ENCODE measurements at places on chromosomes 16 and 17.

- DNase-seq: no peak
- H3K36me3 ChIP-seq: peaks cover 15% of the 10 kb centered on the region
- peaks cover 41% of the 10 kb centered on the region for H3K4me1 ChIP-seq
- no peak overlapping the region for H3K4me3 ChIP-seq
- H3K27me3 ChIP-seq: no peaks in the 10 kb centered on the region
- H3K27ac ChIP-seq: peak overlapping the region; percentile 69
Measured at GRCh38 chr16:81637336-81638235, 141.5 kb upstream of the PLCG2 start.

GRCh38 chr17:32240750-32241149 is 24.9 kb upstream of the RHBDL3 start:
- no peak overlapping the region for H3K27ac ChIP-seq
- no peak overlapping the region for H3K4me3 ChIP-seq
- no peaks in the 10 kb centered on the region for H3K4me1 ChIP-seq
- no peaks in the 10 kb centered on the region for H3K27me3 ChIP-seq
- no peak for DNase-seq

GRCh38 chr16:75038036-75038858 is 39.4 kb downstream of the ZNRF1 start:
- no peaks in the 10 kb centered on the region for H3K4me1 ChIP-seq
- peak overlapping the region; percentile 25 for H3K27ac ChIP-seq
- DNase-seq: no peak
- no peak overlapping the region for H3K4me3 ChIP-seq
- no peaks in the 10 kb centered on the region for H3K36me3 ChIP-seq

DNA sequence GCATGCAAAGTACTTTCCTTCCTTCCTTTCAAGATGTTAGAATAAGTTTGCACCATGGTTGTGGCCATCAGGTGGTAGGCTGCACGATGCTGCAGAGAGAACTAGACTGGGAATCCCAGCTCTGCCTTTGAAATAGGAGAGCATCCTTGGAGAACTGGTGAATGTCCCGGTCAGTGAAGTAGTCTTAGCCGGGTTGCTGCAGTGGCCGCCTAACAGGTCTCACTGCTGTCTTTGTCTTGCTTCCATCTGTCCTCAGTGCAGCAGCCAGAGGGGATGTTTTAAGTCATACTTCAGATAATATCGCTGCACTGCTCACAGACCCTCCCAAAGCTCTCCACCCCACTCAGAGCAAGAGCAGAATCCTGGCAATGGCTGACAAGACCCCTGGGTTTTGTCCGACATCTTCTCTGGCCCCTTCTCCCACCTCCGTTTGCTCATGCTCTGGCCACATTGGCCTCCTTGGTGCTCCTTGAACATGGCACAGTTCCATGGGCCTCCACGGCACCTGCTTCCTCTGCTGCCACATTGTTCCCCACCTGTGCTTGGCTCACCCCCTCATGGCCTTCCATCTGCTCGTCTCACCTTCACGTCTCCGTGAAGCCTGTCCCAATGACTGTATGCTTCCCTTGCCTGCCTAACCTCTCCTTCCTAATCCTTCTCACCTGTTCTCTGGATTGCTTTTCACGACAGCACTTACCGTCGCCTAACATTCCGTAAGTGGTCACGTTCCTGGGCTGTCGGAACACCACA is 439.8 kb downstream of the UTP18 start:
- peaks cover 31% of the 10 kb centered on the region for H3K27me3 ChIP-seq
- H3K27ac ChIP-seq: no peak overlapping the region
- no peak overlapping the region for H3K4me3 ChIP-seq
- no peak for DNase-seq
- H3K4me1 ChIP-seq: no peaks in the 10 kb centered on the region

DNA sequence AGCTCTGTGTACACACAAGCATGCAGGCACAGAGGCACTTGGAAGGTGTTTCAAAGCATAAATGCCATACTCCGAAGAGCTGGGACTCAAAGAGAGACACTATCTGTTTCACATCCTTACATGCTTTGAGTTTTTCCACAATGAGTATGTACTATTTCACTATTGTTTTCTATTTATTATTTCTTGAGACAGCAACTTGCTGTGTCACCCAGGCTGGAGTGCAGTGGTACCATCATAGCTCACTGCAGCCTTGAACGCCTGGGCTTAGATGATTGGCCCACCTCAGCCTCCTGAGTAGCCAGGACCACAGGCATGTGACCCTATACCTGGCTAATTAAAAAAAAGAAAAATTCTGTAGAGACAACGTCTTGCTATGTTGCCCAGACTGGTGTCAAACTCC is 31.6 kb downstream of the CYB5D2 start:
- peaks cover 41% of the 10 kb centered on the region for H3K4me1 ChIP-seq
- peak overlapping the region; percentile 88 for H3K27ac ChIP-seq
- no peaks in the 10 kb centered on the region for H3K27me3 ChIP-seq
- H3K4me3 ChIP-seq: peak overlapping the region; percentile 73
- H3K36me3 ChIP-seq: peaks cover 63% of the 10 kb centered on the region

GRCh38 chr17:41664587-41665565 is 23.8 kb upstream of the EIF1 start:
- peak overlapping the region; percentile 99 for H3K27ac ChIP-seq
- H3K4me3 ChIP-seq: peak overlapping the region; percentile 95
- H3K4me1 ChIP-seq: peaks cover 17% of the 10 kb centered on the region
- H3K36me3 ChIP-seq: peaks cover 14% of the 10 kb centered on the region
- no peaks in the 10 kb centered on the region for H3K27me3 ChIP-seq
- no peak for DNase-seq

- no peak overlapping the region for H3K4me3 ChIP-seq
- no peak overlapping the region for H3K27ac ChIP-seq
- DNase-seq: no peak
- H3K36me3 ChIP-seq: no peaks in the 10 kb centered on the region
Measured at GRCh38 chr17:66976781-66977201, 12.3 kb downstream of the CACNG4 start.

DNA sequence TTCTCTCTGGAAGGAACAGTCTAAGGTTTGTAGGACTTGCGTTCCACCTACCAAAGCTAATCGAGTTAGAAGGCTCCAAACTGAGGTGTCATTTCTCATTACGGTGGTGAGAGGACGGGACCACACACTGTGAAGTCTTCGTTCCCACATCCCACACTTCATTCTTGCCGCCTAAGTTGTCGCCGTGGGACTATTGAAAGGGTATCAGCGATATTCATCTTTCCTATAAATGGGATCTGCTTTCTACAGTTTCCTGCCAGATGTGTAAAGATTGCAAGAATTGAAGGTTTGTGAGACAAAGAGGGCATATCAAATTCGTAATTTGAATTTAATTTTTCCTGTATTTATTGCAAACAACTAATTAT is 608 bp upstream of the TRIM37 start:
- peak overlapping the region; percentile 94 for H3K4me3 ChIP-seq
- H3K27ac ChIP-seq: no peak overlapping the region
- DNase-seq: no peak
- peaks cover 19% of the 10 kb centered on the region for H3K4me1 ChIP-seq
- peaks cover 28% of the 10 kb centered on the region for H3K36me3 ChIP-seq

GRCh38 chr16:81946206-81946605 is 65.1 kb downstream of the SDR42E1 start:
- no peaks in the 10 kb centered on the region for H3K4me1 ChIP-seq
- H3K36me3 ChIP-seq: peaks cover 29% of the 10 kb centered on the region
- no peak overlapping the region for H3K27ac ChIP-seq
- H3K27me3 ChIP-seq: no peaks in the 10 kb centered on the region
- DNase-seq: no peak

GRCh38 chr16:85550953-85551924 is 61.9 kb upstream of the GSE1 start:
- peaks cover 25% of the 10 kb centered on the region for H3K4me1 ChIP-seq
- H3K36me3 ChIP-seq: peaks cover 44% of the 10 kb centered on the region
- peak overlapping the region; percentile 86 for H3K4me3 ChIP-seq
- no peak overlapping the region for H3K27ac ChIP-seq
- no peak for DNase-seq

DNA sequence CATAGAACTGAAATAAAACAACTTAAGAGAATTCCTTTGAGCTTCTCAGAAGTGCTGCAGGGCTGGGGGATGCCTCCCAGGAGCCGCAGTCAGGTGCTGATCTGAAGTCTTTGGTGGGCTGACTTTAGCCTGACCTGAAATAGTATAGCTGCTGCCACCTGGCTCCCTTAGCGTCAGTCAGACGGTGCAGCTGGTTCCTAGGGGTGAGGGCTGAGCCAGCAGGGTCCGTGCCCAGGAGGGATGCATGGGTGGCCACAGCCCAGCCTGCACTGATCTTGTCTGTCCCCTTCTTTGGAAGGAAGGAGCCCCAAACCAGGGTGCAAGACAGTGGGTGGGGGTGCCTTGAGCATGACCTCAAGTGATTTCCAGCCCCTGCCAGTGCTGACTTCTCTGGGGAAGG is 11.5 kb downstream of the MAPT start:
- H3K27me3 ChIP-seq: peaks cover 43% of the 10 kb centered on the region
- no peak for DNase-seq
- no peak overlapping the region for H3K4me3 ChIP-seq
- peaks cover 8% of the 10 kb centered on the region for H3K4me1 ChIP-seq

DNA sequence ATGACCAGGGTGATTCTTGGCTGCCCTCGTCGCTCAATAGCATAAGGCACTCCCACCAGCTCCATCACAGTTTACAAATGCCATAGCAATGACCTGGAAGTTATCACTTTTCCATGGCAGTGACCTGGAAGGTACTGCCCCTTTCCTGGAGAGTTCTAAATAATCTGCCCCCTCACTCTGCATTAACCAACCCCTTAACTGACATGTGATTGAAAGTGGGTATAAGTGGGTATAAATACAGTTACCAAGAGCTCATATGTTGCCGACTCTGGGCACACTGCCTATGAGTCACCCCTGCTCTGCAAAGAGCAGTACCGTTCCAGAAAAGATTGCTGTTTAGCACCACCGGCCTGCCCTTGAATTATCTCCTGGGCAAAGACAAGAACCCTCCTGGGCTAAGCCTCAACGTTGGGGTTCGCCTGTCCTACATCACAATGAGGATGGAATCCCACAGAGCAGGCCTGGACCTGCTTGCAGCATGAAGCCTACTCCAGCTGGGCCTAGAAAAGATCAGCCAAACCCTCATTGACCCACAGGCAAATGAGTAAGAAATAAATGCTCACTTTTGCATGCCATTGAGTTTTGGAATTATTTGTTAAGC is 95.2 kb upstream of the SEC14L1 start:
- H3K4me1 ChIP-seq: no peaks in the 10 kb centered on the region
- H3K27me3 ChIP-seq: peaks cover 41% of the 10 kb centered on the region
- H3K36me3 ChIP-seq: no peaks in the 10 kb centered on the region

GRCh38 chr16:79316004-79316458 is 284.5 kb downstream of the MAF start:
- peak overlapping the region; percentile 33 for H3K27ac ChIP-seq
- H3K4me1 ChIP-seq: peaks cover 19% of the 10 kb centered on the region
- H3K4me3 ChIP-seq: peak overlapping the region; percentile 33
- peaks cover 20% of the 10 kb centered on the region for H3K27me3 ChIP-seq
- DNase-seq: peak; percentile 2

DNA sequence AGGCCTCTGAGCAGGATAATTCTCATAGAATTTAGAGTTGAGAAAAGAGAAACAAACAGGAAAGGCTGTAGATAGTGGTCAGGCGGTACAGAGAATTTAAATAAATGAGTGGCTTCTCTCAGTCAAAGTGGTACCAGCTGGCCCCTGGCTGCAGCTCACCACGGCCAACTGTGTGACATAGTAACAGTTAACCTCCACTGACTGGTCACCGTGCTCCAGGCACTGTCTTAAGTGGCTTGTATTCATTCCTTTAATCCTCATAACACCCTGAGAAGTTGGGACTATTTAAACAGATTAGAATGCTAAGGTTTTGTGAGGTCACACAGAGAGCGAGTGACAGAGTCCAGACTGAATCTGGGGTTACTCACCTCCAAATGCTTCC is 108.9 kb downstream of the GNAO1 start:
- H3K36me3 ChIP-seq: no peaks in the 10 kb centered on the region
- H3K27me3 ChIP-seq: no peaks in the 10 kb centered on the region
- H3K4me3 ChIP-seq: no peak overlapping the region
- DNase-seq: no peak

DNA sequence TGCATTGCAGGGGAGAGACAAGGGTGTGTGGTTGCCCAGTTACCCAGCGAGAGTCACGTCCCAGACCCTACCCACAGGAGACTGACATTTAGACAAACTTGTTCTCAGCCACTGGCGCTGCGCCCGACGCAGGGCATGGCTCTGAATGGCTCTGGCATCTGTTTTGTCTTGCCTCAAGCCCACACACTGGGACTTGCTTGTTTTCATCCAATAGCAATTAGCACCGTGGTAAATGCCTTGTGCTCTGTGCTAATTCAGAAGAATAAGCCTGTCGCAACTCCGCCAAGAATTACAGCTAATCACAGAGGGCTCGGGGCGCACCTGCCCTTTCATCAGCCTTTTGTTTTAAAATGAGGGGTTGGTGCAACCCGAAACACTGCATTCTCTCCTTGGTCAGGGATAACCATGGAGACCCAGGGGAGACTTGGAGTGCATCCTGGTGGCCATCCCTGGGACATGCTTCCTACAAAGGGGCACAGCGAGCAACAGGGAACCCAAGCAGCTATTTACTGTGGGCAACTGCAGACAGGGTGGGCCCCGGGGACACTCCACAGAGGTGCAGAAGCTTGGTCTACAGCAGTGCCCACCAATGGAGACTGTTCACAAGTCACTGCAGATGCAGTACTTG is 220.6 kb upstream of the ZFHX3 start:
- no peak overlapping the region for H3K4me3 ChIP-seq
- no peak for DNase-seq
- H3K4me1 ChIP-seq: no peaks in the 10 kb centered on the region

GRCh38 chr17:77827511-77827910 is 131.0 kb upstream of the TNRC6C start:
- no peak overlapping the region for H3K27ac ChIP-seq
- no peak for DNase-seq

DNA sequence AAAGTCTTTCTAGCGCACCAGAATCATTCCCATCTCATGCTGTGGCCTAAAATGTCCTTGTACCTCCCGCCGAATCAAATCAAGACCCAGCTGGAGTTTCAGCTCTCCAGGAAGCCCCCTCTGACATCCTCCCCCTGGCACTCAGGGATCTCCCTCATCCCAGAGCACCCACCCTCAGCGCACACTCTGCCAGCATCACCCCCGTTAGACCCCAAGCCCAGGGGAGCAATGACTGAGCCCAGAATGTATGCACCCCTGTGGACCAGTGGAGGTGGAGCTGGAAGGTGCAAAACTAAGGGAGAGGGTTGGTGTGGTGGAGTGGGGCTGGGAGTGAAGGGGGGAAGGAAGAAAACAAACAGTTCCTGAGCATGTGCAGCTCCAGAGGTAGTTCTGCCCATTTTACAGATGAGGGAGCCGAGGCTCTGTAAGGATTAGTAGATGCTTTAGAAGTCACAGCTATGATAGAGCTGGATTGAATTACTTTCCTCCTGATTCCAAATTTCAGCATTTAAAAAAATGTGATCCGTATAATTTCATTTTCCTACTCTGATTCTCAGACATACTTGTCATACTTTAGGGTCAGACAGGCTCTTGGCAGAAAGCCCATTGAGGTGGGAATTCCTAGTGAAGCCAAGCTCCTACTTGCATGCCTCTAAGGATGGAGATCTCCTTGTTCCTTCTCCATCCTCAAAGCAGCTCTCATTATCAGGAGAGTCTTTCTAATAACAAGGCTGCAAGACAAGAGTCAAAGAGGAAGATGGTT is 242.7 kb downstream of the KATNIP start:
- peaks cover 11% of the 10 kb centered on the region for H3K27me3 ChIP-seq
- no peaks in the 10 kb centered on the region for H3K4me1 ChIP-seq
- DNase-seq: no peak
